Forelimb muscle (tissue), 1 donor: ENCODE measurements at places on chromosomes 7 and 10. TPM values are rescaled to one million over a fixed set of nuclear protein-coding genes. Genes with fewer than 3 reads are reported as not detected.

- no peak for DNase-seq
Observed at GRCh38 chr7:112331492-112331891, 118.8 kb upstream of the IFRD1 start.

GRCh38 chr10:36474456-36474855, 650.9 kb upstream of the ANKRD30A start:
- no peak for DNase-seq

DNA sequence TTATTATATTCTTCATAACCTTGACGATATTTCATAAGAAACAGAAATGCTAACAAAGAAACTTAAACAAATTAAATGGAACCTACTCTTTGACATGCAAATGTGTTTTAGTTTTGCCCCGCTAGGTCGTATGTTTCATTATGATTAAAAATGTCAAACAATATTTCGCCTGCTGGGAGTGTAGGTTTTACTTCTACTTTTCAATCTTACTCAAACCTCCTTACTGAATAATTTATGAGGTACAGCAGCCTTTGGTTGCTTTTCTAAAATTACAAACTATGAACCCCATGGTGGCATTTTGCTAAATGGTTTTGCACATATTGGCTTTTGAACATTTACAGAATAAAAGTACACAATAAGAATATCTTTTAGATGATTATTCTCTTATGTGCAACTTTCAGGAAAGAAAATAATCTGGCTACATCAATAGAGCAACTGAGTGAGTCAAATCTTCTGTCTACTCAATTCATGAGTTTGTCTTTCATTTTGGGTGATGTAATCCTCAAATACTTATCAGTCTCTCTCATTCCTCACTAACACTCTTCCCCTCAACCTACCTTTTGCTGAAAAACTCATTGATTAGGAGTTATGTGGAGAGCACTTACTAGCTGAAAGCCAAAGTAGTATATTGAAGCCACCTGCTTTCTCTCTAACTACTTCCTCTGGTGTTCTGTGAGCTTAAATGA, 1226.4 kb downstream of the XPNPEP1 start:
- DNase-seq: no peak

Gene SGPL1
- 26.7 TPM for polyA plus RNA-seq

Gene LIPJ
- polyA plus RNA-seq: not detected
